ENCODE measurements at places on chromosomes 4 and X.

DNA sequence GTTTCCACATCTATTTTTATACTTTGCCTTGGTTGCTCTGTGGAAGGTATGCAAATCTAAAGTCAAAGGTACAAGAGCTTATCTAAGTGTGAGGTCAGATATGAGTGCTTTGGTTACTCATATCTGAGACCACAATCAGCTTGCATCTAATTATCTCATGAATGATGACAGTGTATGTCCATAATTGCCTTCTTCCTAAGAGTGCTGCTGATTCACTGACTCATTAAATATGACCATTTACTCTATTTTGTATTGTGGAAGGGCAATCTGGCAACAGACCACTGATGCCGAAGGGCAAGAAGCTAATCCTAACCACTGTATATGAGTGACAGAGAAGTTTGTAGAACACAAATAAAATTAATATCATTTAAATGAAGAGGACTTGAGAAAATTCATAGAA is 1190.2 kb upstream of the AGA start:
- no peak for DNase-seq

DNA sequence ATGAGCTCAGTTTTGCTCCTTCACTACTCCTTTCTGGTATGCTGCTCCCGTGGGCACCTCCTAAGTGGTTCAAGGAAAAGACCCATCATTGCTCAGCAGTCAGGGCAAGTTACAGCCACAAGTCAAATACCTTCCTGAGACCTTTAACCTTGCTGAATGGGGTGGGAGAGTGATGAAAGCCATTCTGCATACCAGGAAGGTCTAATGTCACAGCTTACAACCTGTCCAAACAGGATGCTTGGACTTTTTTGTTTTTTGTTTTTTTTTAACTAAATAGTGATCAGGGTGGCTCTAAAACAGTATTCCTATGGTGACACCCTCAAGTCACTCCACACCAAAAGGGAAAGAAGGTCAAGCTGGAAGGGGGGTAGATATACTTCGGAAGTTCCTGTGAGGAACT is 93.1 kb downstream of the GPC3 start:
- no peak for DNase-seq

DNA sequence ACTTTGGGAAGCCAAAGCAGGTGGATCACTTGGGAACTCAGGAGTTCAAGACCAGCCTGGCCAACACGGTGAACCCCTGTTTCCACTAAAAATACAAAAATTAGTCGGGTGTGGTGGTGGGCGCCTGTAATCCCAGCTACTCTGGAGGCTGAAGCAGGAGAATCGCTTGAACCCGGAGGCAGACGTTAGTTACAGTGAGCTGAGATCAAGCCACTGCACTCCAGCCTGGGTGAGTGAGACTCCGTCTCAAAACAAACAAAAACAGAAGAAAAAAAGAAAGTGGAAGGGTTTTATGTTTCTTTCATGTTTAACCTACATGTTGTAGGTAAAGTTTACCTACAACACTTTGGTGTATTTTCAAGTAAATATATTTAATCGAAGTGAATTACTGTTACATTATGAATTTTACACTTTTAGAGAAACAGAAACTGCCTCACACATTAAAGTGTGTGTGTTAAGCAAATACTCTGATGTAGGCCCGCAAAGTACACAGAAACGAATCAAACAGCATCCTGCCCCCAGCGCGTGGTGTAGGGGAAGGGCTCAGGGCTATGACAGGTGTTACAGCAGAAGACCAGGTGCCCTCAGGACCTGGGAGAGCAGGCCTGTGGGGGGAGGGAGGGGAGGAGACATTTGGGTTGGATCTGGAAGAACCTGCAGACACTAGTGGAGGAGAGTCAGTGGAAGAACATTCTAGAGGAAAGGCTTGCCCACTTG is 39.0 kb downstream of the PTTG2 start:
- DNase-seq, result no peak

GRCh38 chr4:6720202-6720699 is 4.3 kb downstream of the BLOC1S4 start:
- peak; percentile 62 for DNase-seq

GRCh38 chr4:836750-837301 is 10.9 kb upstream of the CPLX1 start:
- no peak for DNase-seq
